ENCODE measurements at places on chromosomes 6 and 20.

DNA sequence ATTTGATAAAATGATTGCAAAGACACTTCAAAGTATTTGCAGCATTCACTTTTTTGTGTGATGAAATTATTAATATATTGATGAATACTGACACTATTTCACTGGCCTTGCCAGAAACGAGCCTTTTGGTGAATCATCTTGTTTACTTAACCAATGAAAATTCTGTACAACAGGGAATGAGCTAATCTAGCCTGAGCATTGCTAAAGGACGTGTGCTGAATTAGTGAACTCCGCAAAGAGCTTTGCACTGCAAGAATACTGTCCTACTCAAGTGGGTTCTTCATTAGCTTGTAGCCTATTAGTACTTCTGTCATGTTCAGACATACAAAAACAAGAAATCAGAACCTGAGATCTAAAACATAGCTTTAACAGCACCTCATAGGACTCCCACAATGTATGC, 172.0 kb upstream of the NRSN1 start:
- DNase-seq, result no peak

- DNase-seq, result no peak
These were observed 51.9 kb upstream of the SLC22A16 start for GRCh38 chr6:110528101-110528929.

DNA sequence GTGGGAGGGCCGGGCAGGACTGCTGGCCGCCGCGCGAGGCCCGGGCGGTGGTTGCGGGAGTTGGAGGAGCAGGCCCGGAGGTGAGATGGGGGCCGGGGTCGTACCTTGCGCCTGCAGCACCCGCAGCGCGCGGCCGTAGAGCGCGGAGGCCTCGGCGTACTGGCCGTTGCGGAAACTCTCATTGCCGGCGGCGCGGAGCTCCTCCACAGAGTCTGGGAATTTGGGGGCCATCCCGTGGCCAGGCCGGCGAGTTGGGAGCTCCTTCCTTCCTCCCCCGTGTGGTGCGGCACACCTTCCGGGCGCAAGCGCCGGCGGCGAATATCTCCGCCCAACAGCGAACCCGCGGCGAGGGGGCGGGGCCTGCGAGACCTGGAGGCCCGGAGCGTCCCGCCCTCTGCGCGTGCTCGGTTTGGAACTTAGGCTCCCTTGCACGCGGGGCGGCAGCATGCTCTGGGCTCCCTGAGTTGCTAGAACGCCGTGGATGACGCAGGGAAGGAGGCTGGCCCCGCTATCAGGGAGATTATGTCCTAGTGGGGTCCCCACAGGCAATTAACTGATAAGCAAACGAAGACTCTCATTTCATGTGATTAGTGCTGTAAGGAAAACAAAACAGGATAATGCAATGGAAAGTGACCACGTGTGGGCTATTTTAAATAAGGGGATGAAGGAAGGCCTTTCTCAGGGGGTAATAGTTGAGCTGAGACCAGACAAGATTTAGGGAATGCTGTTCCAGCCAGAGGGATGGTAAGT, at the start of gene TOMM34:
TOMM34 (minus strand) TSS at position 295 of the 750 bp plus-strand sequence; CDS start at position 231, 64 bp downstream.
- DNase-seq, result peak; percentile 98

DNA sequence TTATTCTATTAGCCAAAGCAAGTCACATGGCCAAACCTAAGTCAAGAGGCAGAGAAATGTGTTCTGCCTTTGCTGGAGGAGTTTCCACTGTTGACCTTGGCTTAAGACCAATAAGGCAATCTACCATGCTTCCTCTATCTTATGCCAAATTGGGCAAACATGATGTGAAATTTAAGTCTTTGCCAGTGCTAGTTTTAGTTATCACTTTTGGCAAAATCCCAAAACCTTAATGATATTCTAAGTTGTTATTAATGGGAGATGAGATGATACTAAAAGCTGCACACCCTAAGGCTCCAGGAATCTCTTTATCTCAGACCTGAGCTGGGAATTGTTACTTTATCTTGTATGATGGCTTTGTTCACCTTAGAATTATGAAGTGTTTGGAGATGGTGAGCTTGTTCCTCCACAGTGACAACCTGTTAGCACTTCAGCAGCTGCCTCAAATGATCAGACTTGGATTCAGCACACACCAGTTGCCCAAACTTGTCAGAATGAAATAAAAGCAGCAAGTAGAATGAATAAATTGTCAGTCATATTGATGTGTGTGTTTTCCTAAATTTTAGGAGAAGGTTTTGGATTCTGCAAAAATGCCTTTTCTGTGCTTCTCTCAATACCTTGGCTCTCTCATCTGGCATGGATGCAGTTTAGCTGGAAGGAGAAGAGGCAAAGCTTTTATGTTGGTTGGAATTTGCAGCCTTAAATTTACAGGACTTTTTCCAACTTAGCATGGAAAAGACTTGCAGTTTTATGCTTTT, 49.3 kb downstream of the RIN2 start:
- DNase-seq, result no peak

- no peak for DNase-seq
These were observed 170.3 kb upstream of the TAB2 start for GRCh38 chr6:149147195-149147594.

GRCh38 chr6:5275497-5275896, 14.2 kb downstream of the FARS2 start:
- no peak for DNase-seq

- DNase-seq, result no peak
These were observed 119.1 kb upstream of the BMP5 start for GRCh38 chr6:55994531-55994930.

GRCh38 chr6:105326216-105326615, 76.7 kb downstream of the PREP start:
- DNase-seq, result no peak

DNA sequence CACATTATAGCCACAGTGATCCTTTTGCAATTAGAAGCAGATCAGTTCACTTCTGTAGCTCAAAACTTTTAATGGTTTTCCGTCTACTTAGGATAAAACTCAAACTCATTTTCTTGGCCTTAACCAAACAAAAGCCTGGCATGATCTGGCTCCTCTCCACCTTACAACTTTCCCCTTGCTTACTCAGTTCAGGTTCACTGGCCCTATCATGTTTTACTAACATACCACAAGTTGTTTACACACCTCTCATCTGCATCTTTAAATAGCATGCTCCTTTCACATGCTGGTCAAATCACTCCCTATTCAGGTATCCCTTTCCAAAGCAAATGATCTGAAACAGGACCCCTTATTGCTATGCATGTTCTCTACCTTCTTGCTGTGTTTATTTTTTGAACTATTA, 191.4 kb upstream of the FAM83B start:
- no peak for DNase-seq

DNA sequence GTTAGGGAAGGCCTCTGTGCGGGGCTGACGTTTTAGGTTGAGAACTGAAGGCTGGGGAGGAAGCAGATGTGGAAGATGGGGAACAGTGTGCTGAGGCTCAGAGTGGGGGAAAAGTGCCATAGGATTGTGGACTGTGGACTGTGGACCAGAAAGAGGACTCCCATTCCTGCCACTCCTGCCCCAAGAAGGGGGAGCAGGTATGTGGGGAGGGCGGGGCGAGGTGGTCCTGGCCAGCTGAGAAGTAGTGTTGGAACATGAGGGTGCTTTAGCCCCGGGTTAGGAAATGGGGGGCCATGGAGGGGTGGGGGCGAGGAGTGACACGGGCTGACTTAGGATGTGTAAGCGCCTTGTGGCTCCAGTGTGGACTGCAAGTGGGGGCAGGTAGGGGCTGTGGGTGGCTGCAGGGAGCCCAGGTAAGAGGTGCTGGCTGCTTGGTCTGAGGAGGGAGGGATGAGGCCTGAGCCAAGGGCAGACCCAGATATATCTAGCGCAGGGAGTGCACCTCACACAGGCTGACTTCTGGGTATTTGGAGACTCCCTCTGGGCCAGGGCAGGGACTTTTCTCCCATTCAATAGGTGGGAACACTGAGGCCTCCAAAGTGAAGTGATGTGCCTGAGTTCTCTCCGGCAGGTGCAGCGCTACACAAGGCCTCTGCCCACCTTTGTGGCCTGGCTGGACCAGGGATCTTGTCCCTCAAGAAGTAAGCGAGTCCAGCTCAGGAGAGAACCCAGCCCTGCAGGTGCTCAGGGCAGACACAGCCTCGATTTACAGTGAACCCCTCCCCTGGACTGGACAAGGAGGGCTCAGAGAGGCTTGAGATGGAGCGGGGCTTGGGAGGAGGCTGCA, 76.6 kb upstream of the TOX2 start:
- no peak for DNase-seq

GRCh38 chr6:52788478-52788877, 15.1 kb downstream of the GSTA1 start:
- DNase-seq, result no peak

- DNase-seq, result no peak
These were observed 47.4 kb downstream of the TRMT11 start for GRCh38 chr6:126033696-126034095.

DNA sequence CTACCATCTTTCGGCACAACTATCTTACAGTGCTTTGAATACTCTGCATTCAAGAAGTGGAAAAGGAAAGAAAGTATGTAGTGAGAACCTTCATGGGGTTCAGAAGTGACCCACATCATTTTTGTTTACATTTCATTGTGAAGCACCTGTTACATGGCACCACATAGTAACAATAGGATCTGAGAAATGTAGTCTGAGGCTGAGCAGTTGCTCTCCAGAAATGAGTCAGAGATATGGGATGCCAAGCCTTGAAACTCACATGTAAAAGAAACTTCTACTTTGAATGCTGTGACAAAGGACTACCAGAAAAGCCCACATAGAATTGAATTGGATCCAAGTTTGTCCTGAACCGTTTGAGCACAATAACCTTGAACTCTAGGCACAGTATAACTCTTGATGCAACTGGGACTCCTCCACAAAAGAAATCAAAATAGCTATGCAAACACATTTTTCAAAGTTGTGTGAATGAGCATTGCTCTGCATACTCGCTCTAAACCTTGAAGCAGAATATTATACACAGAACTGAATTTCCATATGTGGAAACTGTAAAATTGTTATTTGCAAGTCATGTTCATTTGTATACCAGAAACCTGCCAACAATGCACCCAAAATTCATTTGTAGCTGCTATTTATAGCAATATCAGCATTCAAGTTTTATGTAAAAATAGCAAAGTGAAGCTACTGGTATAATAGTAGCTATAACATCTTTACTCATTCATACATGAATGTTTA, 400.9 kb upstream of the POU3F2 start:
- no peak for DNase-seq

DNA sequence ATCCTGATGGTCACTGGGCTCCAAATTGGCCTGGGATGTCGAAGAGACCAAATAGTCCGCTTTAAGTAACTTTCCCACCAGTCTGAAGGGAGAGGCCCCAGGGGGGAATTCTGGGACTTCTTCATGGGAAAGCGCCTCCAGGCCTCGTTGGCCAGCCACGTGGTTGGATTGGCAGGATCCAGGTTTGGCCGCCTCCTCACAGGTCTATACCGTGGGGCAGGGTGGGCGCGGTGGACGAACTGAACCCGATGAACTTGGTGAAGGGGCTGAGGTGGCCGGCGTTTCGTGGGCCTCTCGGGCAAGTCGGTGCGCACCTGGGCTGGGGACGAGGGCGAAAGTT, 297 bp downstream of the POM121L2 start:
- DNase-seq, result no peak

GRCh38 chr6:31662124-31662723, 1.6 kb upstream of the C6orf47 start:
- no peak for DNase-seq

DNA sequence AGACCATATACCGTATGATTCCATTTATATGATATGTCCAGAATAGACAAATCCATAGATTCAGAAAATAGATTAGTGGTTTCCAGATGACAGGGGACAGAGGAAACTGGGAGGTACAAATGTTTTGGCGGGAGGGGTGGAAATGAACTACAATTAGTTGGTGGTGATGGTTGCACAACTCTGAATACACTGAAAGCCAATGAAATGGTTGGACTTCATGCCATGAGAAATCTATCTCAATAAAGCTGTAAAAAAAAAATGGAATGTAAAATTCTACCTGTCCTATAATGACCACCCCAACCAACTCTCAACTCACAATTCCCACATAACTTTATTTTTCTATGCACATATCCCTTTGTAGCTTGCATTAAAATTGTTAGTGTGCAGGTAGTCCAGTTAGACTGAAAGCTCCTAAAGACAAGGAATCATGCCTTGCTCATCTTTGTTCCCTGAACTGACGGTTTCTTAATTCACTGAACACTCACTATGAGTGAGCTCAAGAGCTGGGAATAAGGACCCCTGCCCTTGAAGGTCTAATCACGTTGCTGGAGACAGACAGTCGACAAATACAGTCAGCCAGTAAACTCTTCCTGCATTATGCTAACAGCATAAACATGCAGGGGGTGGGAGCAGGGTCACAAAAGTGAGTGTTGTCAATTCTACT, 1.4 kb downstream of the DCDC2 start:
- no peak for DNase-seq

DNA sequence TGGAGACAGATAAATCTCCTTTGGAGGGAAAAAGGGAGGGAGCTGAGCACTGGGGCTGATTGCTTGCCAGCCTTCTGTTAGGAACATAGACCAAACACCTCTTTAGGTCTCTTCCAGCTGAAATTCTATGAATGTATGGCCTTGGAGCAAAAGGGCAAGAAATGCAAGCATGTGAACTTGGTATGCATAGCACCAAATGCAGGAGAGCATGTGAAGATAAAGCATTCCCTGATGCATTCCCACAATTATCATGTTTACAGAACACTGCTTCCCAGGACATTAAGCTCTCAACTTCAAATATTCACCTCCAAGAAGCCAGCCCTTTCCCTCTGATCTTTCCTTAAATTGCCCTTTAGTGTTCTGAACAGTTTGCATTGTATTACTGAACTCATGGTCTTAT, 15.6 kb downstream of the RIPOR2 start:
- no peak for DNase-seq

DNA sequence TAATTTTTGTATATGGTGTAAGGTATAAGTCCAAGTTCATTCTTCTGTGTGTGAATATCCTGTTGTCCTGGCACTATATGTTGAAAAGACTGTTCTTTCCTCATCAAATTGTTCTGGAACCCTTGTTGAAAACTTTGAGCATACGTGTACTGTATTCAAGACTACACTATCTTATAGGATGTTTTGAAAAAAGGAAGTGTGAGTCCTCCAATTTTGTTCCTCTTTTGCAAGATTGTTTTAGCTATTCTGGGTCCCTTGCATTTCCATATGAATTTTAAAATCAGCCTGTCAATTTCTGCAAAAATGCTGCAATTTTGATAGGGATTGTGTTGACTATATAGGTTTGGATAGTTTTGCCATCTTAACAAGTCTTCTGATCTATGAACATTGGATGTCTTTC, 195.2 kb downstream of the BACH2 start:
- DNase-seq, result no peak

DNA sequence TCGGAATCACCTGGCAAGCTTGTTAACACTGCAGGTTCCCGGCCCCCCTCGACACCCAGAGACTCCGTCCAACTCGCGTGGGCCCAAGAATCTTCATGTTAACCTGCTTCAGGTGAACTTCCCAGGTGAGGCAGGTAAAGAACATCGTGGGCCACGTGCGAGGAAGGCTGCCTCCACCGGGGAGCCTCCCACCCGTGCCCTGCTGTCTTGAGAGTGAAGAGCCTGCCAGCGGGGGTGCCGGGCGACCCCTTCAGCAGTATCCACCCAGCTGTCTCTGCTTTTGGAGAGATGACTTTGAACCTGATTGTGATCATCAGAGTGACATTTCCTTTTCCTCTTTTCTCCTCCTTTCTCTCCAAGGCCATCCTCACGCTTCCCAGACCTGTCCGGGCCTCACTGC, 22.9 kb upstream of the RTF2 start:
- peak; percentile 45 for DNase-seq

GRCh38 chr20:23114448-23115082, 28.4 kb upstream of the CD93 start:
- DNase-seq, result no peak
